ENCODE measurements at places on chromosomes 16 and 17.

DNA sequence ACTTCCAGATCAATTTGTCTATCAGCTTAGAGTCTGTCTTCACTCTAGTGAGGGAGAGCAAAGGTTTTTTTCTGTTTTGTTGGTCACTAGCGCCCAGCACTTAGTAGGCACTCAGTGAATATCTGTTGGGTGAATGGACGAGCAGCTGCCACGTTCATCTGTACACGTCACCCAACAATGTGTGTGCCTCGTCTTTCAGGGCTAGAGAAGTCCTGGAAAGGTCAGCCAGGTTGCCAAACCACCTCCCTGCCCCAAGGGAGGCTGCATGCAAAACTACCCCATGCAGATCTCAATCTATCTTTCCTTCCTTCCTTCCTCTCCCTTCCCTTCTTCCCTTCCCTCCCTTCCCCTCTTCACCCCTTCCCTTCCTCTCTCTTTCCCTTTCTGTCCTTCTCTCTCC lies 340.9 kb downstream of the SOX9 start:
- no peak for DNase-seq

GRCh38 chr17:48726916-48727286 lies 1.6 kb downstream of the HOXB13 start:
- no peak for DNase-seq

GRCh38 chr17:36055171-36055570 lies 8.9 kb upstream of the CCL18 start:
- DNase-seq: no peak

- DNase-seq: no peak
Measured at GRCh38 chr17:4329838-4330237, 36.6 kb downstream of the UBE2G1 start.

- no peak for DNase-seq
Measured at GRCh38 chr16:79740252-79740651, 139.7 kb upstream of the MAF start.

GRCh38 chr16:3274490-3274889 lies 8.8 kb upstream of the ZNF263 start:
- DNase-seq: no peak

DNA sequence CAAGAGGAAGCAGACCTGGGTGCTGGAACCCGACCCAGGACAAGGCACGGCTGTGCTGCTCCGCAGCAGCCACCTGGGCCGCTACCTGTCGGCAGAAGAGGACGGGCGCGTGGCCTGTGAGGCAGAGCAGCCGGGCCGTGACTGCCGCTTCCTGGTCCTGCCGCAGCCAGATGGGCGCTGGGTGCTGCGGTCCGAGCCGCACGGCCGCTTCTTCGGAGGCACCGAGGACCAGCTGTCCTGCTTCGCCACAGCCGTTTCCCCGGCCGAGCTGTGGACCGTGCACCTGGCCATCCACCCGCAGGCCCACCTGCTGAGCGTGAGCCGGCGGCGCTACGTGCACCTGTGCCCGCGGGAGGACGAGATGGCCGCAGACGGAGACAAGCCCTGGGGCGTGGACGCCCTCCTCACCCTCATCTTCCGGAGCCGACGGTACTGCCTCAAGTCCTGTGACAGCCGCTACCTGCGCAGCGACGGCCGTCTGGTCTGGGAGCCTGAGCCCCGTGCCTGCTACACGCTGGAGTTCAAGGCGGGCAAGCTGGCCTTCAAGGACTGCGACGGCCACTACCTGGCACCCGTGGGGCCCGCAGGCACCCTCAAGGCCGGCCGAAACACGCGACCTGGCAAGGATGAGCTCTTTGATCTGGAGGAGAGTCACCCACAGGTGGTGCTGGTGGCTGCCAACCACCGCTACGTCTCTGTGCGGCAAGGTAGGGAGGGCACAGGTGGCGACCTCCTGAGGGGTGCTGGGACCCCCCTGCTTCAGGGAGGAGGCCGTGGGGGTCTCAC lies 667 bp downstream of the FSCN2 start:
- no peak for DNase-seq

GRCh38 chr17:44417553-44417952 lies 28.1 kb upstream of the ITGA2B start:
- no peak for DNase-seq

DNA sequence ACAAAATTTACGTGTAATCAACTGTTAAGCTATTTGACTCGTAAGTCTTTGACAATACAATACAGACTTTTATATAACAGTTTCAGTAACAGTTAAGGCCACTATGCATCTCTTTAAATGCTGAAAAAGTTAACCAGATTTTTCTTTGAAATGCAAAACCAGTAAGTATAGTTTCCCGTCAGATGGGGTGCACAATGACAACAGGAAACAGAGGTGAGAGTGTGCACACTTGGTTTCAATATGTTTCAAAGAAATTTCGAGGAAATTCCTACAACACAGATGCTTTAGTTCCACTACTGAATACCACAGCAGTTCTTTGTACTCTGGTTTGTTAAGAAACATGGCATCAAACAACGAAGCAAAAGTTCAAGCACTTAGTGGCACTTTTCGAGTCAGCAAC lies 48.4 kb downstream of the RNF157 start:
- DNase-seq: no peak

DNA sequence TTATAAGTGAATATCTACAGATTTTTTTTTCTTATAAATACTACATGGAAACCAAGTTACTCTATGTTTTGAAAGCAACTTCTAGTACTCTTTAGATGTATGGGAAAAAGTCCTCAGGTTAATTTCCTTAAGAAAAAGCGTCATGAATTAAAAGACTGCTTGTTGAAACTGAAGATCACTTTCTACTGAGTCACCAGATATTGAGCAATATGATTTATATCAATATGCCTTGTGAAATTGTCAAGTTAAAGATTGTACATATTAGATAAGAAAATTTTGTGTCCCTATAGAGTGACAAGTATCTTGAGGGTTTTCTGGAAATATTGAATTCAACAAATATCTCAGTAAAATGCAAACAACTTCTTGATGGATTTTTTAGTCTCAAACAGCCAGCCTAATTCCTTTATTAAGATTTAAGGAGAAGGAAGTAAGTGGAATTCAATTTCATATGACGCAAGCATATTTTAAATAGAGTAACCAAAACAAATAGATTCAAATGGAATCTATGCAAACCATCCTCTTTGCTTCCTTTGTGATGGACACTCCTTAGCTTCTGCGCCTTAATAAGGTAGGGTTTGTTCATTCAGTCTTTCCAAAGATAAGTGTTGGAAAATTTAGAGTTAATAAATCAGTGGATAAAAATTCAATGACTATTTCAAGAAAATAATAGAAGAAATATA lies 16.6 kb downstream of the KRT12 start:
- DNase-seq: no peak

DNA sequence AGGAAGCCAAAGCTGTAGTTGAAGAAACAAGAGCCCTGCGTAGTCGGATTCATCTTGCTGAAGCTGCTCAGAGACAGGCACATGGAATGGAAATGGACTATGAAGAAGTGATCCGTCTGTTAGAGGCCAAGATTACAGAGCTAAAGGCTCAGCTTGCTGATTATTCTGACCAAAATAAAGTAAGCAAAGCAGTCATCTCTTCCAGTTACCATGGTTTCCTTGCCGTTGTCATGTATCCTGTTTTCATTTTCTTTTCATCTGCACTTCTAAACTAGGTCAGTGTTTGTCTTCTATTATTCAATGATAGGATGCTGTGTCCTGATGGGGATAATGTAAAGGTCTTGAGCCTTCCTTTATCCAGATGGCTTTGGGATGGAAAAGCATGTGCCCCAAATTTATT lies 104.3 kb downstream of the STXBP4 start:
- DNase-seq: no peak
